Memory B cell (primary cell): ENCODE measurements at places on chromosomes 5 and 9.

GRCh38 chr5:37667846-37668245 is 172.0 kb downstream of the GDNF start:
- H3K4me1 ChIP-seq, result peaks cover 16% of the 10 kb centered on the region
- no peak for DNase-seq
- no peak overlapping the region for H3K27ac ChIP-seq
- H3K27me3 ChIP-seq, result no peaks in the 10 kb centered on the region
- H3K36me3 ChIP-seq, result peaks cover 15% of the 10 kb centered on the region

GRCh38 chr5:598564-598890 is 13.6 kb upstream of the CEP72 start:
- no peak for DNase-seq
- no peaks in the 10 kb centered on the region for H3K36me3 ChIP-seq
- peaks cover 20% of the 10 kb centered on the region for H3K27me3 ChIP-seq
- H3K4me1 ChIP-seq, result peaks cover 5% of the 10 kb centered on the region
- no peak overlapping the region for H3K27ac ChIP-seq

GRCh38 chr5:141875795-141876627 is 2.2 kb downstream of the PCDH1 start:
- no peak for DNase-seq
- H3K27me3 ChIP-seq, result peaks cover 50% of the 10 kb centered on the region
- no peak overlapping the region for H3K27ac ChIP-seq

- DNase-seq, result no peak
- H3K4me3 ChIP-seq, result no peak overlapping the region
- peaks cover 43% of the 10 kb centered on the region for H3K4me1 ChIP-seq
Observed at GRCh38 chr5:149773291-149774095, 43.4 kb downstream of the PPARGC1B start.

DNA sequence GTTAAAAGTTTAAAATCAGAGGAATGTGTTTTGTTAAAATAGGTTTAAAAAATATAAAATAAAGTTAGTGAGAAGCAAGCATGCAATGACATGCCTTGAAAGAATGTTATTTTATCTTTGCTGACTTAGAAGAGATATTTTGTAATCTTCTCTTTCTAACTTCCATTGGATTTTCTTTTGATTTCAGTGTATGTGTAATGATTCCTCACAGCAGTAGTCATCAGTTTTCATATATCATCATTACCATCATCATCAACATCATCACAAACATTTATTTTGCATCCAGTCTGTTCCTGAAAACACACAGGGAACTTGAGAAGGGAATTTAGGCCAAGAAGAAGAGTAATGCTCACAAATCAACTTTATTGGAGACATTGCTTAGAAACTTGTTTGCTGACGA is 699.6 kb downstream of the TAF11L14 start:
- H3K4me3 ChIP-seq, result no peak overlapping the region
- no peak overlapping the region for H3K27ac ChIP-seq
- H3K4me1 ChIP-seq, result no peaks in the 10 kb centered on the region

GRCh38 chr5:167840527-167841130 is 450.8 kb upstream of the WWC1 start:
- no peaks in the 10 kb centered on the region for H3K4me1 ChIP-seq
- no peaks in the 10 kb centered on the region for H3K27me3 ChIP-seq
- DNase-seq, result no peak
- H3K27ac ChIP-seq, result no peak overlapping the region

GRCh38 chr9:131950487-131950886 is 129.2 kb downstream of the MED27 start:
- peaks cover 17% of the 10 kb centered on the region for H3K36me3 ChIP-seq
- no peak for DNase-seq

GRCh38 chr5:93384995-93385394 is 196.0 kb downstream of the NR2F1-AS1 start:
- no peak for DNase-seq
- no peaks in the 10 kb centered on the region for H3K36me3 ChIP-seq
- H3K4me3 ChIP-seq, result no peak overlapping the region

GRCh38 chr9:122213589-122214413 is 15.0 kb downstream of the LHX6 start:
- no peaks in the 10 kb centered on the region for H3K36me3 ChIP-seq
- peaks cover 13% of the 10 kb centered on the region for H3K4me1 ChIP-seq
- no peak for DNase-seq
- H3K27ac ChIP-seq, result no peak overlapping the region
- H3K27me3 ChIP-seq, result peaks cover 46% of the 10 kb centered on the region
- H3K4me3 ChIP-seq, result peak overlapping the region; percentile 67

- H3K27me3 ChIP-seq, result no peaks in the 10 kb centered on the region
- H3K4me3 ChIP-seq, result no peak overlapping the region
- H3K27ac ChIP-seq, result no peak overlapping the region
- no peak for DNase-seq
- H3K4me1 ChIP-seq, result no peaks in the 10 kb centered on the region
Observed at GRCh38 chr5:116887104-116887503, 312.5 kb upstream of the SEMA6A start.

GRCh38 chr9:137955586-137955985 is 78.0 kb downstream of the CACNA1B start:
- H3K4me3 ChIP-seq, result no peak overlapping the region
- H3K27ac ChIP-seq, result no peak overlapping the region
- peaks cover 12% of the 10 kb centered on the region for H3K27me3 ChIP-seq
- no peaks in the 10 kb centered on the region for H3K36me3 ChIP-seq
- DNase-seq, result no peak
- H3K4me1 ChIP-seq, result no peaks in the 10 kb centered on the region

GRCh38 chr5:89707891-89708290 is 701.7 kb downstream of the CETN3 start:
- H3K4me3 ChIP-seq, result no peak overlapping the region
- peaks cover 13% of the 10 kb centered on the region for H3K27me3 ChIP-seq
- peaks cover 4% of the 10 kb centered on the region for H3K4me1 ChIP-seq

GRCh38 chr5:52885614-52886013 is 97.9 kb downstream of the ITGA1 start:
- no peak overlapping the region for H3K4me3 ChIP-seq
- no peaks in the 10 kb centered on the region for H3K4me1 ChIP-seq
- DNase-seq, result no peak
